ENCODE measurements at places on chromosomes 5 and 9. TPM values are rescaled to one million over a fixed set of nuclear protein-coding genes. Genes with fewer than 3 reads are reported as not detected.

- no peak for DNase-seq
Observed at GRCh38 chr5:31471916-31472315, 60.0 kb downstream of the DROSHA start.

TEX48 gene
- not detected for total RNA-seq

GRCh38 chr9:135376511-135377265, 102.9 kb upstream of the PPP1R26 start:
- no peak for DNase-seq

GRCh38 chr9:103068753-103069152, 73.6 kb downstream of the CYLC2 start:
- no peak for DNase-seq

GRCh38 chr5:152221721-152222629, 183.1 kb downstream of the NMUR2 start:
- no peak for DNase-seq

SHC3 gene
- total RNA-seq: not detected

CNTFR gene
- not detected for total RNA-seq

- no peak for DNase-seq
Observed at GRCh38 chr9:87515006-87515405, 17.3 kb downstream of the DAPK1 start.

DNA sequence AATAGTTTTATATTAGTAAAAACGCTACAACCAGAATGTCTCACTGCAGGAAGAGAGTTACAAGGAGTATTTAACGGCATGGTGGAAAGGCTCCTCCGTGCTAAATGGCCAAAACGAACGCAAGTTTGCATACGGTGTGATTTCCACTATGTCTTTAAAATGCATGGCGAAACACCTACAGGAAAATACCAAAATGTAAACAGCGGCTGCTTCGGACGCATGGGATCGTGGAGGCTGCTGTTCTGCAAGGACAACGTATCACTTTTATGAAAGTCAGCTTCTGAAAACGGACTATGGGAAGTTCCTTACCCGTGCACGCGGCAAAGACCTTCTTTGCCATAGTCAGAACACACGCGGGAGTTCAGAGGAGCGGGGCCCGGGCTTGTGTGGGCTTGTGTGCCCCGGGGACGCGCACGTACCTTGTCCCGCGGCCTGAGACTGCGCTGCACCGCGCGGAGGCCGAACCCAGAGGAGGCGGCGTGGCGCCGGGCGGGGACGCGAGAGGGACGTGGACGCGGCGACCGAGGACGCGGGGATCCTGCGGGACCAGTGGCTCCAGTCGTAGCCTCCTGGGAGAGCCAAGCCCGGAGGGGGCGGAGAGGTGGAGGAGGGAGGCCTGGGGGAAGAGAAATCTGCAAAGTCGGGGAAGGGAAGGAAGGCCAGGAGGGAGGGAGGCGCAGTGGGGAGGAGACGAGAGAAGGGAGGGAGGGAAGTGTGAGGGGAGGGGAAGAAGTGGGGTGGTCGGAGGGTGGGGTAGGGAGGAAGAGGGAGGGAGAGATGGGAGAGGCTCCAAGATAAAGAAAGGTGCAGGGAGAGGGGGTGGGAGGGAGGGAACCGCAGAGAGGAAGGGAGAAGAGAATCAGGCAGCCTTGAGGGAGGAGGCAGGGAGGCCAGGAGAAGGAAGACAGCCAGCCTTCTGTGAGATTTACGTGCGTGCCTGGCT, at the start of gene CMBL:
CMBL (minus strand) TSS at position 697 of the 943 bp plus-strand sequence. CDS start 17,140 bp downstream, outside the sequence.
- peak; percentile 32 for DNase-seq

- no peak for DNase-seq
Observed at GRCh38 chr5:77906806-77907205, 130.7 kb upstream of the TBCA start.

GRCh38 chr9:131162886-131163285, 37.5 kb downstream of the NUP214 start:
- DNase-seq: no peak

DNAH5 gene
- not detected for total RNA-seq

DNA sequence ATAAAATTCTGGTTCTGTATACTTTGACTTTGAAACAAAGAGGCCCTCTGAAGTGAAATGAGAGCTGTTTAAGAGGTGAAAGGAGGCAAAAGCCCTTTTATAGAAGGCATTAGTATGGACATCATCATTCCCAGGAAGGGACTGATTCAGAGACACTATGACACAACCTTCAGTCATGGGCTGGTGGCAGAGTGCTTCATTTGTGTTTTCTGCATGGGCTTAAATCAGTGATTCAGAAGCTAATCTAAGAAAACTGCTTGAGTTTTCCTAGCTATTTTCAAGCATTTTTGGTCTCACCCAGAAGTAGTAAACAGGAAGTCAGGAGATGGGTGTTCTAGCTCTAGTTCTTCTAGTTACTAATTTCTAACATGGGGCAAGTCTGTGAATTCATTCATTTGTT, 288.9 kb downstream of the TRPM3 start:
- DNase-seq: no peak

DNA sequence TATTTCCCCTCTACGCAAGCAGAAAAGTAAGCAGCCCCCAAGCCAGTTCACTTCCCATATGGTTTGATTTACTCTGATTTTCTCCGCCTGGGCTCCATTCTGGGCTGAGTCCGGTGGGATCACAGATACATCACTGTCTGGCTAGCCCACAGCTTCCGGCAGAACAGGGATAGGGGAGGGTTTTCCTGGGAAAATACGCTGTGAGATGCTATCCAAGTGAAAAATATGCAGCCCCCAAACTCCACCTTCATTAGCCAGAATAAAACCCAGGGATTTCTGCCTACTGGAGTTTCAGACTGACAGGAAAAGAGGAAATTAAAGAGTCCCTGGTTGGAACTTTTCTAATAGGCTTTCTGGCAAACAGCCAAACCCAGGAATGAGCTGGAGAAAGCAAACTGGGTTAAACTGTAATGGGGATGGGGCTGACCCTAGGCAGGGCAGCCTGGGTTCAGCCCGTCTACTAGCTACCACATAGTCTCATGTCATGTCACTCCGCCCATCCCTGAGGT, 16.9 kb upstream of the NIPAL4 start:
- DNase-seq: no peak

HRH2 gene
- total RNA-seq: 7.0 TPM

DNA sequence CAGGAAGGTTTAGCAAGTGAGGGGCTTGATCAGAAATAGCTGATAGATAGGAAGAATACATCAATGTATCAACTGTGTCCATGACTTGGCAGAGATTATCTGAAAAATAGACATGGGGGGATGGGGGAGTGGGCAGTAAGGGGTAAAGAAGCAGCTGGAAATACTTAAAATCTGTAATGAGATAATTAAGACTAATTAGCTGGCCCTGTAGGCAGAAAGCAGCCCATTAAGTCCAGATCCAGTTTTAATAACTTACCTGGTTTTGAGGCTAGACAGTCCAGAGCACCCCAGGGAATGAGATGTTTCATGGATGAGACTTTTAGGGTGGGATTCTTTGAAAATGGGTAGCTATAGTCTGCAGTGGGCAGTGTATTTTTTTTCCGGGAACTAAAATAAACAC, 116.9 kb upstream of the TLX3 start:
- DNase-seq: no peak

IL3 gene
- not detected for total RNA-seq

- no peak for DNase-seq
Observed at GRCh38 chr5:119396030-119396664, 40.3 kb downstream of the TNFAIP8 start.

AQP7 gene
- 0.47 TPM for total RNA-seq

DNA sequence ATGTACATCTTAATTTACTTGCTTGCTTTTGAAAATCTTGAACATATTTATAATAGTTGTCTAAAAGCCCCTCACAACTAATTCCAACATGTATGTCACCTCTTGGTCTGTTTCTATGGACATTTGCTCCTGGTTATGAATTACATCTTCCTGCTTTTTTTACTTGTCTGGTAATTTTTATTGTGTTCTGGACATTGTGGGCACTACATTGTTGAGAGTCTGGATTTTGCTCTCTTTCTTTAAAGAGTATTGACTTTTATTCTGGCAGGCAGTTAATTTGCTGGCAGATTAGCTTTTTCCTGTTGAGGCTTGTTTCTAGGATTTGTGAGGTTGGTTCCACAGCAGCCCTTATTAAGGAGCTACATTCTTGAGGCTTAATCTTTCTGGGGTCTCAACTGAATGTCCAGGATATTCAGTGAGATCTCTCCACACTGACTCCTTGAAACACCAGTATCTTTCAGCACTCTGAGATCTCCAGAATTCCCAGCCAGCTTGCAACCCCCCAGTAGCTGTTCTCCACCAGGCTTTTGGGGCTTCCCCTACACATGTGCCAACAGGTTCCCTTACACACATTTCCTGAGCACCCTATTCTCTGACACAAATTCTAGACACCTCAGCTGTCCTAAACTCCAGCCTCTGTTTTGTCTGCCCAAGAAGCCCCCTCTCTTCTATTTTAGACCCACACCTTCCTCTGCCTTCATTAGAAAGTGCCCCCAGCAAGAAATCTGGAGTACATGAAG, 27.4 kb downstream of the KIAA1191 start:
- DNase-seq: no peak

DNA sequence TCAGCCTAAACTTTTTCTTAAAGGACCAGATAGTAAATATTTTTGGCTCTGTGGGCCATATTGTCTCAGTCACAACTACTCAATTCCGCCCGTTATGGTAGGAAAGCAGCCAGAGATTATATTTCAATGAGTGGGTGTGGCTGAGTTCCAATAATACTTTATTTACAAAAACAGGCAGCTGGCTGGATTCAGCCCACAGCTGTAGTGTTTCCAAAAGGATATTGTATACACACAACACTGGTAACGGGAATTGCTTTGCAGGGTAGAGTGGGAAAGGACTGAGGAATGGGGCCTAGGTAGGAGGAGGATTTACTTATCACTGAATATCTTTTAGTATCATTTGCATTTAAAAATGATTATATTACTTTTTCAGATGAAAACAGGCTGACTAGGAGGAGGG, 21.0 kb downstream of the GCNT4 start:
- DNase-seq: no peak

FRMD3 gene
- total RNA-seq: 2.8 TPM

- no peak for DNase-seq
Observed at GRCh38 chr5:80591352-80591751, 21.3 kb upstream of the ANKRD34B start.

FOXD4L6 gene
- total RNA-seq: not detected

- DNase-seq: no peak
Observed at GRCh38 chr5:121974261-121974660, 12.5 kb downstream of the SRFBP1 start.

DNA sequence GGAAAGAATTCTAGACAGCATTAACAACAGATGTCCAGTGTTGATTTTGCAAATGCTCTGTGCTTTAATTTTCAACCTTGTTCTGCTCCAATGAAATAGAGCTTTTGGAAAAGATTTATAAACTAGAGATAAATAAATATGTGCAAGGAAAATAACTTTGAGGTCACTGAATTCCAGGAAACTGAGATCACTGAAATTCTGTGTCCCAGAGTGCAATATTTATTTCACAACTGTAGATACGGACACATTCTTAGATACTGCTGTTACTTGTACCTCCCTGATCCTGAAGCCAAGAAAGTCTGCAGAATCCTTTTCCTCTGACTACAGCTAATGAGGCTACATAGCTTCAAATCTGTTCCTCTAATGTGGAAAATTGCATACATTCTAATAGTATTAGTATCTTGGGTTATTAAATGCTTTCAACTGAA, 222.9 kb downstream of the DOCK8 start:
- no peak for DNase-seq

DNA sequence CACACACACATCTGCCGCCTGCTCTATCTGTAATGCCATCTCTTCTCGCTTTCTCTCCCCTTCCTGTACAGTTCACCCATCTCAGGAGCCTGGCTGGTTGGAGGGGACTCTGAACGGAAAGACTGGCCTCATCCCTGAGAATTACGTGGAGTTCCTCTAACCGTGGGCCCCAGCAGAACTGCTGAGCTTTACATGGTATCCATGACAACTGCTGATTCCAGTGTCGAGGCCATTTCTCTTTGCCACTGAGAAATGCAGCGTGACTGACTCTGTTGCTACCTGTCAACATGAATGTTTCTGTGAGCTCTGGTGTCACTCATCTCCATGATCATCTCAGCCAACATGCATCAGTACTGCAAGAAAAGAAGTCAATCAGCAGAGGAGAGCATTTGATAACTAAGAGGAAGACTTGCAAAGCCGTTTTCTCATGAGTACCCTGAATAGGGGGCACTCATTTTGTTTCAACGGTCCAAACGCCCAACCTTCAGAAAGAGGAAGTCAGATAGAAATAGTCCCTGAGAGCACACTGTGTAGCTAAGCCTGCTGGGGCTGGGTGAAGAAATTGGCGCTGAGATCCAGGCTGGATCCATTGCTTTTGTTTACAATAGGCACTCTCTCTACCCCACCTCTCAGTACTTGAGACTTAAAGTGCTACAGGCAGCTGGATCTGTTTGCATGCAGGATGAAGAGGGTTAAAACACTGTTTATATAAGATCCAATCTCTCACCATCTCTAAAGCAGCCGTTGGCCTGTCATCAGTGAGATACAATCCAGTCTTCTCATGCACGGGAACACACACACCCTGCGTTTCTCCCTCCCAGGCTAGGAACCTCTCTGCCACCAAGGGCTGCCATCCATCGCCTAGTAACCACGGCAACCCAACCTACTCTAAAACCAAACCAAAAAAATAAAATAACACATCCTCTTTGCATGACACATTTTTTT, 180.9 kb downstream of the NR3C1 start:
- peak; percentile 69 for DNase-seq

DNA sequence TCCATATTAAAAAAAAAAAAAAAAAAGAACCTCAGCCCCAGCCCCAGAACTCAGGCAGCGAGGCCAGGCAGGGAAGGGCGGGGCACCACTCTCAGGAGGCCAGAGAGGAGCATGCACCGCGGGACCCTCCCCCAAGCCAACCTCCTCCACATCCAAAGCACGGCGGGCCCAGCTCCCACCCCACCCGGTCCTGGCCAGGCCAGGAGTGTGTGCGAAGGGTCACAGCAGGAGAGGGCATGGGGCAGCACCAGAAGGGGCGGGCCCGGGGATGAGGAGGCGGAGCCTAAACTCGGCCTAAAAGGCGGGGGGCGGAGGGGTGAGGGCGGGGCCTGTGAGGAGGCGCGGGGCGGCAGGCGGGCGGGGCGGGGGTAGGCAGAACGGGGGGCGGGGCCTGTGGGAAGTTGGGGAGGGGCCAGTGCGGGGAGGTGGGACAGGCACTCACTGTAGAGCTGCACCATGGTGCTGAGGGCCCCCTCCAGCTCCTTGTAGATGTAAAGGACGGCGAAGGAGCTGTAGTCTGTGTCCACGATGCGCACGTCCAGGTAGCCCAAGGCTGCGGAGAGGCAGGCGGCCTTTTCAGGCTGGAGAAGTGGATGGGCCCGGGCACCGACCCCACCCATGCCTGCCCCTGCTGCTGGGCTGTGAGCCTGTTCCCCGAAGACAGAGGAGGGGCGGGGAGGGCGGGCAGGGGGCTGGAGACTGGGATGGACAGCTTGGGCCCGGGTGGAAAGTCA, 1.2 kb downstream of the LCN15 start:
- peak; percentile 50 for DNase-seq

DNA sequence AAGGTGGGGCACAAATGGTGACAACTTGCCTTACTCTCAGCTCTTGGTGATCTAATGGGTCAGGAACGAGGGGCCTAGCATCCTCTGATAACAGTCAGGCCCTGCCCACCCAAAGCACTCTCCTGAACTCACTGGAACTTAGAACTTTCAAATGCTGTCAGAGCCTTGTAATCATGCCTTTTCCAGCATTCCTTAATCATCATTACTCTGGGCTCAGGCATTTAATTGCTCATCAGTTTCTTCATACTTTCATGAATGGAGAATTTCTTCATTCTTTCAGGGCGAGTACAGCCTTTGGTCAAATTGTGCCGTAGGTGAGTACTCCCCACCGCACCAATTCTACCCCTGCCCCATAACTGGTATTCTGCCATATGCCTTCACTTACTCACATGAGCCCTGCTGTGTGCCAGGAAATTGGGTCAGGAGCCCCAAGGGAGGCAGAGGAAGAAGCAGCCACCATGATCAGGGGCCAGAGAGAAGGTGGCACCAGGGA, 30.2 kb upstream of the DUSP1 start:
- no peak for DNase-seq

NIPAL4 gene
- 1.1 TPM for total RNA-seq
